ENCODE measurements at places on chromosomes 5 and 9.

DNA sequence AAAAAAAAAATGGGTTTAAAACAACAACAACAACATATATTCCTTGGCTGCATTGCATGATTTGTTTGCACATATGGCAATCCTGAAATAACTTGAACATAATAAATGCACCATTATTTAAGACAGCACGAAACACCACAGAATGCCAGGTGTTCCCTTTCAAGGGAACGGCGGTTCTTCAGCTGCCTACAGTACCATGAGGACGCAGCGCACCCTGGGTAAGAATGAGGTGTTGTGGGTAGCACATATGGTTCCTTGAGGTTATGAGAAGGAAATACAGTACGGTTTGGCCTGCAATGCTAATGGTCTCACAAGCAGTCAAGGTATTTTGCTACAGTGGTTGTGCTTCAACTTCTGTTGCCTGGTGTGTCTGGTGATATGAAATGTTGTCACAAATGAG is 174.8 kb downstream of the SLC12A2 start:
- no peak for DNase-seq

DNA sequence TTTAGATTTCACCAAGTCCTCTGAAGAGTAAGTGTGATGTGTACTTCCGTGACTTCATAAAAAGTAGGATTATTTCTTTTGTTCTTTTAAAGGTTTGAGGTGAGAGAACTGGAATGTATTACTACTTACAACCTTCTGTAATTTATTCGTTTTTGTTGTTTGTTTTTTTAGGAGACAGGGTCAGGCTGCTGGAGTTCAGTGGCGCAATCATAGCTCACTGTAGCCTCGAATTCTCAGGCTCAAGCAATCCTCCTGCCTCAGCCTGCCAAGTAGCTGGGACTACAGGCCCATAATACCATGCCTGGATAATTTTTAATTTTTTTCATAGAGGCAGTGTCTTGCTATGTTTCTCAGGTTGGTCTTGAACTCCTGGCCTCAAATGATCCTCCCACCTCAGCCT is 68.3 kb upstream of the RETREG1 start:
- no peak for DNase-seq

GRCh38 chr9:81530310-81530810 is 159.0 kb downstream of the TLE1 start:
- DNase-seq = no peak

DNA sequence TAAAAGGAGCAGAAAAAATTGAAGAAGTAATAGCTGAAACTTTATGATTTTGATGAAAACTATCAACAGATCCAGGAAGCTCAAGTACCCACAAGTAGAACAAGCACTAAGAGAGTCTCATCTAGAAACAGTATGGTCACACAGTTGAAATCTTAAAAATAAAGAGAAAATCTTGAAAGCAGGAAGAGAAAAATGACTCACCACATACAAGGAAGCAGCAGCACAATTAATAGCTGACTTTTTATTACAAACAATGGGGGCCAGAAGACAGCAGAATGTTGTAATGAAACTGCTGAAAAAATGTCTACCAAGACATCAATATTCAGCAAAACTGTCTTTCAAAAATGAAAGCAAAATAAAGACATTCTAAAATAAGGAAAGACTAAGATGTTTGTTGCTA is 1108.3 kb upstream of the DMAC1 start:
- no peak for DNase-seq

GRCh38 chr9:134386951-134387831 is 60.9 kb downstream of the RXRA start:
- DNase-seq = no peak

- DNase-seq = no peak
These were observed 141.7 kb downstream of the BARX1 start for GRCh38 chr9:93813221-93814076.

GRCh38 chr5:133773247-133774202 is 161.2 kb upstream of the FSTL4 start:
- DNase-seq = no peak

DNA sequence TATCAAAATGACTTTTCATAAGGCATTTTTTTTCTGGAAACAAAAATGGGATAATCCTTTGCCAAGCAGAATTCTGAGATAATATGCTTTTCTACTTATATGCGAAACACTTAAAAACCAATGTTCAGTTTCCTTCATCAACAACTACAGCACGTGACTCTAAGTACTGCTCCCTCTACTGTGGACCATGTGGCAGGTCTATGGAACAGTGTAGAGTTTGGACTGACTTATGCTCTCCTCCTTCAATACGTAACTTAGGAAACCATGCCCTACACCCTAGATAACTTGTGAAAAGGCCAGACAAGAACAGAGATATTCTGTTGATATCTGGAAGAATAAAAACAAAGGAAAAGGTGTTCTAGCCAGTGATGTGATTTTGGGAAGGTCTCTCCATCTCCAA is 111.3 kb upstream of the GNA14 start:
- no peak for DNase-seq

- DNase-seq = no peak
These were observed 968 bp downstream of the NKD2 start for GRCh38 chr5:1009359-1010180.

DNA sequence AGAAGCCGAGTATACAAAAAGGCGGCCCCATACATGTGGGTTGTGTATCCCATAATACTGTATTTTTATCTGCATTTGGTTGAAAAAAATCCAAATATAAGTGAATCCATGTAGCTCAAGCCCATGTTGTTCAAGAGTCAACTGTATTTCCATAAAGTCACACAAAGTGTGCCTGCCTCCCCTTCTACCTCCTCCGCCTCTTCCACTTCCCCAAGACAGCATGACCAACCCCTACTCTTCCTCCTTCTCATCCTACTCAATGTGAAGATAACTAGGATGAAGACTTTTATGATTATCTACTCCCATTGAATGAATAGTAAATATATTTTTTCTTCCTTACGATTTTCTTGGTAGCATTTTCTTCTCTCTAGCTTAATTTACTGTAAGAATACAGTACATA is 92.7 kb downstream of the RFX3 start:
- DNase-seq = no peak

DNA sequence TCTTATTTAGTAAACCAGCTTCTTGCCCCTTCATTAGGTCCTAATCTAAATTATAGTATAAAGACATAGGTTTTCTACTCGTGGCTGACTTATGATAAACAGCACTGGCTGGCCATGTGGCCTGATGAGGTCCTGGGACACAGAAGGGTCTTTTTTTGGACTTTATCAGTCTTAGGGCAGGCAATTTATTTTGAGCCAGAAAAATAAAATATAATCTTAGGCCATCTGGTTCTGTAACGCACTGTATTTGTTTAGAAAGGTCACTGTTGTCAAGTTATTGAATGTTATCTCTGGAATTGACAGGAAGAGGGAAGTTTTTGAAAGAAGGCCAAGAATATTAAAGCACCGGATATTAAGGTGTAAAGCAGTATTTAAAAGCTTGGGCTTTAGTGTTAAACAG is 53.9 kb downstream of the RFX3 start:
- DNase-seq = no peak

DNA sequence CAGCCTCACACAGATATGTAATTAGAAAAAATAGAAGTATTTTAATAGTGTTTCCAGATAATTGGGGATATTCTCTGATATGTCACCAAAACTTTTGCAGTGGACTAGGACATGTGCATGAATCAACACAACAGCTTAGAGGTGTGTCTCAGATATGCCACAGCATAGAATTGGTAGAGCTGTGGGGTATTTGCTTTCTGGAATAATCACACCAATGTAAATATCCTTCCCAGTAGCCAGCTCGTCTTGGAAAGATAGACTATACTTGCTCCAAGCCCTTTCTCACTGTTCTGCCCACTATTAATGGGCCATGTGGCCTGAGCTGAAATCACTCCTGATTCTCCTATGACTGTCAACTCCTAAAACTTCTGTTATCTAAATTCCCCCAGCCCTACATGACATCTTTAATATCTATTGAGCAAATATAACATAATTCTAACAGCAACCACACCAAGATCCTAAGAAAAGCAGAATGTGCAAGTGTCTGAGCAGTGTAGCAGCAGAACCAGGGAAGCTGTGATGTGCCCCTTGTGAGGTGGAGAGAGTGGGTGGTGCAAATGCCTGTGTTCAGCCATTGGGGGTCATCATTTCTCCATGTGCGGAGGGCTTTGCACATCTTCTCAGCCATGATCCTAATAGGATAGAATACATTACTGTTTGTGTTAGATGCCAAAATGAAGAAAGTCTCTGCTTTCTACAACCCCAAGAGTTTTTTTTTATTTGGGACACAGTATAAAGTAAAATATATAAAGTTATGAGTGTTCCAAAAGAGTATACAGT is 65.0 kb downstream of the MELK start:
- DNase-seq = no peak

- no peak for DNase-seq
These were observed 1.1 kb downstream of the CTNNAL1 start for GRCh38 chr9:109012009-109012875.

DNA sequence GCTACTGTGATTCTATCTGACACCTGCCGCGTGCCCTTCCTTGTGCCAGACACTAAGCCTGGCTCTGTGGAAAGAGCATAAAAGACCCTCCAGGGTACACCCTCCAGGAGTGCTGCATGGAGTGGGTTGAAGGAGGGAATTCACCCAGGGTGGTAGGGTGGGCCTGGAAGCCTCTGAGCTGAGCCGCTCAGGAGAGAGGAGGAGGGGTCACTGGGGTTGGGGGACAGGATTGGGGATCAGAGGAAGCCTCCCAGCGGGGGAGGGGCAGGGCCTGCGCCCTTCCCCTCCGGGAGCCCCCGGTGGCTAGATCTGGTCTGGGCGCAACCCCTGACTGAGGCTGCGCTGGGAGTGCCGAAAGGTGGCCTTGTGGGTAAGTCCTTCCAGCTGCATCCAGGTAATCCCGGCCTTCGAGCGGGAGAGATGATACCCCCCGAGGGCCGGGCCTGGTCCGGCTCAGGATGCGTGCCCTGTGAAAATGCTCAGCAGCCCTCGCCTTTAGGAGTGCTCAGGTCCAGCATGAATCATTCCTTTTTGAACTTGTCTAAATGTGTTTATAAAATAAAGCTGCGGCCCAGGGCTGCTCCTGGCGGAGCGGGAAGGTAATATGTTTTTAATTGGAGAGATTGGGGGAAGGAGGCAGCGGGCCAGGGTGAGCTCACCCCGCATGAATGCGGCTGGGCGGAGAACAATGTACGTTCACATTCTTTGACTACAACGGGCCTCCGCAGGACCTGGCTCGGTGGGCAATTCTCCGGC is 118.1 kb upstream of the SMIM23 start:
- DNase-seq = no peak

GRCh38 chr5:55338810-55339243 is 31.0 kb downstream of the MTREX start:
- no peak for DNase-seq

Measured in CMK (cell line).